ENCODE measurements at places on chromosomes 7 and 10.

- no peak for DNase-seq
Observed at GRCh38 chr7:96200740-96201139, 121.2 kb downstream of the SLC25A13 start.

DNA sequence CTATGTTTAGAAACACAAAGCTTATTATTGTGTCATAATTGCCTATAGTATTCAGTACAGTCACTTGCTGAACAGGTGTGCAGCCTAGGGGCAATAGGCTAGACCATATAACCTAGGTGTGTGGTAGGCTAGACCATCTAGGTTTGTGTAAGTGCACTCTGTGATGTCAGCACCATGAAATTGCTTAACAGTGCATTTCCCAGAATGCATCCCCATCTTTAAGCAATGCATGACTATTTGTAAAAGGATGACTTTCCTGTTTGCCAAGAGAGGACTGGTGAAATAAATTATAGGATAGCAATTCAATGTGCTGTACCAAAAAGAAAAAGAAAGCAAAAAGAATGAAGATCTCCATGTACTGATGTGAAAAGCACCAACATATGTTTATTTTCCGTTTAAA is 288.7 kb upstream of the AUTS2 start:
- DNase-seq = no peak

GRCh38 chr10:89421018-89421476 is 6.7 kb downstream of the IFIT5 start:
- no peak for DNase-seq

DNA sequence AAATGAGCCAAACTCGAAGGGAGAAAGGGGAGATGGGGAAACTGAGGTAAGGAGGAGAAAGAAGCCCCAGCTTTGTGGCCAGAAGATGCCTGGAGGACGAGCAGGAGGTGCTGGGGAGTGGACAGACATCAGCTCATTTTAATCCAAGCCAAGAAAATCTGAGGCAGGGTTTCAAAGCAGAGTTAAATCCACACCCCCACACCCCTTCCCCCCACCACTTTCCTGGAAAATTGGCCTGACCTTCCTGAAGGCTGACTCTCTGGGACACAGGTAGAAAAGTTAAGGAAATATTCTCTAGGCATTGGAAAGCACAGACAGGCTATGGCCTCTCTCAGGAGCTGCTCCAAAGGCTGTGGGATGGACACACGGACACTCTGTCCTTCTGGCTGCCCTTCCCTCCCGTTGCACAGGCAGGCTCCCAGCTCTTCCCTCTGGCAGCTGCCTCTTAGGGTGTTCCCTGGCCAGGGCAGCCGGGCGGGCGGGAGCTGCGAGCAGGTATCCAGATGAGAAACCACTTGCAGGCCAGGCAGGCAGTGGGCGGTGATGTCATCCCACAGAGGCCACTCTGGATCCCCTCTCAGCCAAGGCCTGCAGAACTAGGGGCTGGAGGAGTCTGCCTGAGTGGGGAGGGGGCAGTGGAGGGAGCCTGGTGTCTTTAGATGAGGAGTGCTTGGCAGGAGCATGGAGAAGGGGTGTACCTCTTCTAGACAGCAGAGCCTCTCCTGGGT is 171.8 kb downstream of the NEURL1 start:
- DNase-seq = no peak

DNA sequence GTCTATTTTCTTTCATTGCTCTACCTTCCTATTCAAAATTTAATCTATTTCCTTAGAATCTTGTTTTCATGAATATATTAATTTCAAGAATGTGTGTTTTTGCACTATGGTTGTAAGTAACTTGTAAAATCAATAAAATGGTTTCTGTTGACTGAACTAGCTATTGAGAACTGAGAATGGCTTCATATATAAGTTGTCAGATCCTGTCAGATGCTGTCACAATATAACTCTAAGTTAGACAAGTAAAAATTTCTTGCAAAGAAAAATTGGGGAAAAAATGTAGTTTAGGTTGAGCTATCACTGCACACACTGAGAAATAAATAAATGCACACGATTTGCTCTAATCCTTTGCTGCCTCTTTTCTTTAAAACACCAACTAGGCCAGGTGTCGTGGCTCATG is 89.8 kb downstream of the RAB11FIP2 start:
- no peak for DNase-seq

DNA sequence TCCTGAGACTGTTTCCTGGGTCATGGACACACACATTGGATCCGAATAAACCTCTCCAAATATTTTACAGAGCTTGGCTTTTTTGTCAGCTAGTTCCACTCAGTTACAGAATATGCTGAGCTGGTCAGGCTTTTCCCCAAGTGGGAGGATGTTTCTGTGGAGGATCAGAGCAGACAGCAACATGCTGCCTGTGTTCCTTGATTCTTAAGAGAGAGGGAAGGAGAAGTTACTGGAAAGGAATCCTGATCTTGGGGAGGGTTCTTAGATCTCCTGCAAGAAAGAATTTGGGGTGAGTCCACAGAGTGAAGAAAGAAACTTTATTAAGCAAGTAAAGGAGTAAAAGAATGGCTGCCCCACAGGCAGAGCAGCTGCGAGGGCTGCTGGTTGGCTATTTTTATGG is 76.8 kb upstream of the RPA3 start:
- DNase-seq = no peak

DNA sequence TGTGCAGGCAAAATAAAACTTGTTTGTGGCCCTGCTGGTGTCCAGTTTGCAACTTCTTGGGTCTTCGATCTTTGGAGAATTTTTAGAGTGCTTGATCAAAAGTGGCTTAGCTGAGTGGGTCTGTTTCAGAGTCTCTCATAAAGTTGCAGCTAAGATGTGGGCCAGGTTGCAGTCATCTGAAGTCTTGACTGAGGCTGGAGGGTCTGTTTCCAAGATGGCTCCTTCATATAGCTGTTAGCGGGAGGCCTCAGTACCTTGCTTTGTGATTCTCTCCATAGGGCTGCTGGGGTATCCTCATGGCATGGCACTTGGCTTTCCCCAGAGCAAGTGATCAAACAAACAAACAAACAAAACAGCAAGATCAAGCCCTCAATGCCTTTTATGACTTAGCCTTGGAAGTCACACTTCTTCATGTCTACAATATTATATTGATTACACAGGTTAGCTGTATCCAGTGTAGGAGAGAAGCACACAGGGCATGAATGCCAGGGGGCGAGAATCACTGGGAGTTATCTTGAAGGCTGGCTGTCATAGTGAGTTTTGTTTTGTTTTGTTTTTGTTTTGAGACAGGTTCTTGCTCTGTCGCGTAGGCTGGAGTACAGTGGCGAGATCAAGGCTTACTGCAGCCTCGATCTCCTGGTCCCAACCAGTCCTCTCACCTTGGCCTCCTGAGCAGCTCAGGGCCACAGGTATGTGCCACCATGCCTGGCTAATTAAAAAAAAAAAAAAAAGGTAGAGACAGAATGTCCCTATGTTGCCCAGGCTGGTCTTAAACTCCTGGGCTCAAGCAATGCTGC is 10.2 kb downstream of the CYP26A1 start:
- DNase-seq = no peak
